ENCODE measurements at places on chromosomes 7 and 10.

GRCh38 chr10:125127110-125127509 lies 33.3 kb downstream of the CTBP2 start:
- DNase-seq, result no peak

GRCh38 chr10:102139281-102140110 lies 6.7 kb downstream of the PPRC1 start:
- no peak for DNase-seq

DNA sequence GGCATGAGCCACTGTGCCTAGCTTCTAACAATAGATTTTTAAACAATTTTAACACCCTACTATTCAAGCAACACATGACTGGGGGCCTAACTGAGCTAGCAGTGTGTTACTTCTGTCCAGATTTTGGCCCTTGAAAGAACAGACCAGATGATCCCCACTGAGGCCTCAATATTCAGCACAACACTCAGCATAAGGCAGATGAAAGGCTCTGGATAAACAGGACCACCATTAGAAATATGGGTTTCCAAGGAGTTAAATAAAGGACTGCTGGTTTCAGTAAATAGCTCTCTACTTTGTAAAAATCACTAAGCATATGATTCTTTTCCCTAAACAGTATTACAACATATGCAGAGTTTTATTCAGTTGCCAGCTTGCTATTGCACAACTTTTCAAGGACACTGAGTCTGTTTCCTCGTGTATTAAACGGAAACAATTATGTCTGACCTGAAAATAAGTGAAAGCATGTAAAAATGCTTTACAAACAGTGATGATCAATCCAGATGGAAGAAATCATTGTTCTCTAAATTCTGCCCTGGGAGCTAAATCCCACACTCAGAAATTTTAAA lies 23.8 kb upstream of the FZD1 start:
- DNase-seq, result no peak

DNA sequence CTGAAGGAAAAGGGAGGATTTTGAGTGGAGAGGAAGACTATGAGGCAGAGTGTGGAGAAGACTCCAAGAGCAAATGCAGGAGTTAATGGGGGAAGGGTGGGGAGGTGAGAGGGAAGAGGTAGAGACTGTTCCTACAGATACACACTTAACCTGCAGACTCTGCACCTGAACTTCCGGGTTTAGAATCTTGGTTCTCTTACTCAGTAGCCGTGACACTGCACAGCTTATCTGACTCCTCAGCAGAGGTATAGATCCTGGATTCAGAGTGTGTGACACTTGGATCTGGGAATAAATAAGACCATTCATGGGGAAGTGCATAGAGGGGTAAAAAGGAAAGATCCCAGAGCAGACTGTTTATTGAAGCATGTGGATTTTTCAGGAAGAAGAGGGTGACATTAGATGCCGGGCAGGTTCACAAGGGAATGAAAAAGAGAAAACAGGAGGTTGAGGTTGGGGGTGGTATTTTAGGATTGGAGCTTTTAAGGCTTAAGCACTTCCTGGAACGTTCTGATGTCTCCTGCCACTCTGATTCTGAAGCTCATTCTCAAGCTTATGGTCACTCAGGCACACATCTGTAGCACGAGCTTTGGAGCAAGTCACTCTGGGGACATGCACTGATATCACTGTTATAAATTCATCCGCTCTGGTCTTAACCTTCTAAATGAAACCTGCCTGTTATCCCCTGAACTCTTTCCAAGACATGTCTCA lies 5.7 kb upstream of the ZC3HAV1L start:
- DNase-seq, result no peak

DNA sequence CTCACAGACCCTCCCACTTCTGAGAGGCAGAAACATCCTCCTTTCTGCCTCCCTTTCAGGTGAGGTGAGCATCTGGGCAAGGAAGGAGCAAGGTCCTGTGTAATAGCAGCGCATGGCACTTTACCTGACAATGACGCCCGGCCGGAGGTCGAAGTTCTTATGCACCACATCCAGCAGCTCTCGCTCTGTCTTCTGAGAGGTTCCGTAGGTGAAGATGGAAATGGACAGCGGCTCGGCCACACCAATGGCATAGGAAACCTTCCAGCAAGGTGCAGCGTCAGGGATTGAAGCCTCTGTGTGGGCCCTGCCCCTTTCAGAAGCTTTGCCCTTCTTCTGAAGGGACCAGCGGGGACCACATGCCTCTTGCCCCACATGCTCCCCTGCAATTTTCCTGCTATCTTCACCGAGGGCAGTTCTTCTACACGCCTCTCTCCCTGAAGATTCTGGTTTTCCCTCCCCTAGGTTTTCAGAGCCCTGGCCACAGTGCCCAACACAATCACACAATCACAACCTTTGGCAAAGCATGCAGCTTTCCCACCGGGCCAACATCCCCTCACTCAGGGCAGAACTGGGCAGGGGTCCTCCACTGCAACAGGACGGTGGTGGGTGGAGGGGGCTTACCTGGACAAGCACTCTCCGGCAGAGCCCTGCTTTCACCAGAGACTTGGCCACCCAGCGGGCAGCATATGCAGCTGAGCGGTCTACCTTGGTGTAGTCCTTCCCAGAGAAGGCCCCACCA lies 14.9 kb downstream of the MAT1A start:
- no peak for DNase-seq
